ENCODE measurements at places on chromosomes 2 and 18. TPM values are rescaled to one million over a fixed set of nuclear protein-coding genes. Genes with fewer than 3 reads are reported as not detected.
A peak's percentile ranks its signal among the peaks of the same experiment; 100 is the strongest.

The ZEB2 gene
- 7.0 TPM for total RNA-seq

The CYBRD1 gene
- total RNA-seq = 0.74 TPM

- no peak for DNase-seq
Observed at GRCh38 chr2:236026841-236027240, 141.3 kb downstream of the GBX2 start.

DNA sequence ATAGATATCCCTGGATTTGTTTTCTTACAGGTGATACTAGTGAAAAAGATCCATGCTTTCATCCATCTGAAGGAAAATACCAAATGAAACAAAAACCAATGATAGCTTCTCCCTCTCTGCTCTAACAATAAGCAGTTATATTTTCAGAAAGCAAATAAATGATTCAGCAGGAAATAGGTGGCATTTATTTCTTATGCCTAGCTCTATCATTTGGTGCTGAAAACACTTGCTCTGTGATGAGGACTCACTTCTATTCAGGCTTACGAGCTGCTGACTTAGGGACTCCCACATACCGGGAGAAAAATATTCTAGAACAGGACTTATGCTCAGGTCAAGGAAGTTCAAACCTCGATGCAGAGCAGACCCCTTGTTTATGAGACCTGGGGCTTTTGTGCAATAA, 142.6 kb downstream of the SETBP1 start:
- DNase-seq = no peak

- no peak for DNase-seq
Observed at GRCh38 chr2:225893151-225893550, 493.6 kb downstream of the NYAP2 start.

DNA sequence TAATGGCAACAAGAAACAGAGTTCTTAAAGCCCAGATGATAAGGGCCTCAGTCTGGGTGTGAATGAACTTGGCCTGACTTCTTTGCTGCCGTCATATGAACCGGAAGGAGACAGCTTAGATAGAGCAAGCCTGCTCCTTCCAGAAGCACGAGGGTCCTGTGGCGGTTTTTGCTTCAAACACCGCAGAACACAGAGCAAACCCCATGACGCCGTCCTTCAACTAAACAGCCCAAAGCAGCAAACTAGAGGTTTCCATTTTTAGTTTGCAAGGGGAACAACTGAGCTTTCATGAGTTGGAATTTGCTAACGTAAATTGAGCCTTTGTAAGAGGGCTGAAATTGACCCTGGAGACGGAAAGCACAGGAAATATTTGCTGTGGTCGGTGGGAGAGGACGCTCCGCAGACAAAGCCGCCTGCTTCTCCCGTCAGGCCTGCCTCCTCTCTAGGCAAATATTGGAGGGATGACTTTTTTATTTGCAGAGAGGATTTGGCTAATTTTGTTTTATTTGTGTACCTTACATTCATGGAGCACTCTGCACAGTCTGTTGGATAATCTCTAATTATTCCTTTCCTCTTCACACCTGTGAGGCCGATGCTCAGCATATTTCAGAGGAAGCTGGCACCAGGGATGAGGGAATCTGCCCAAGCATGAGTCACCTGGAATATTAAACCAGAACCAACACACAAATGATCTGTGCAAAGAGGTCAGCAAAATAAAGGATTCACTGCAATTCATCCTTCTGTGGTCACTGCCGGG, 134.0 kb upstream of the NCK2 start:
- DNase-seq = no peak

DNA sequence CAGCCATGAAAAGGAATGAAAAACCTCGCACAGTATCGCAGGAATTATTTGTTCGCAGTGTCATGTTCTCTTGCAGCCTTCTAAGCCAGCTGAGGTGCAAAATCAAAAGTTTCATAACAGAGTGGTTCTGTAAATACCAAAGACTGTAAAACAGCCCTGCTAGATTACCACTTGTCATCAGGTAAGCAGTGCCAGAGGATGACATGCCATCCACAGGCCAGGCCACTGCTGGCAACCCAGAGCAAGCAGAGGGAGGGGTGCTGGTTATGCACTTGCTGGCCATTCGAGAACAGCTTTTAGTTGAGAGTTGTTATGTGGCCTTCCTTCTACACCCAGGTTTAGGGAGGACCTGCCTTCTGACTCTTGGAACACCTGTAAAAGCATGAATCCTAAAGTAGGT, 114.3 kb upstream of the MGAT5 start:
- no peak for DNase-seq

DNA sequence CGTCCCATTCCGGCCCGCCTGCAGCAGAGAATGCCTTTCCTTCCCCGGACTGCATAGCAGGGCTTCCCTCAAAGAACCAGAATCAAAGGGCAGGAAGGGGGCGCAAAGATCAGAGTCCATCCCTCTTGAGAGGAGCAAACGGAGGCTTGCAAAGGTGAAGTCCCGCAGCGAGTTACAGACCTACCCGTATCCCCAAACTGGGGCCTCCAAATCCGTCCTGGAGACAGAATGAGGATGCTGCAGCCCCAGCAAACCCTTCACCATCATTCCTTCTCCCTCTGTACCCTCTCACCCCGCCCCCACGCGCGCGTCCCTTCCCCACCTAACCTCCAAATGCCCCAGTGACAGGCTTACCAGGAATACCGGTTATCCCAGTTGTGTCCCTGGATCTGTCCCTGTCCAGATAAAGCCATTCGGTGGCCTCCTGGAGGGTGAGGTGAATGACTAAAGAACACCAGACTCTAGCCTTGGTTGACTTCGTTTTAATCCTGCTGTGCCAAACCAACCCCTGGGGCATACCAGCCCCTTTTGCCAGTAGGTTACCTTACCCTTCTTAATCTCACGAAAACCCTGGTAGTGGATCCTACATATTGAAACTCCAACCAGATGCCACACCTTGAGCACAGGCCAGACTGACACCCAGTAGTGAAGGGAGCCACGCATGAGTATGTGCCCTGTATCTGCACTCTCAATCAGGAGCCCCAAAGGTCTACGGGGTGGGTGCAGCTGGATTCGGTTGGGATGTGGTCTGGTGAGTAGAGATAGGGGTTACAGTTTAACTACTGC, 961 bp upstream of the SLC40A1 start:
- peak; percentile 27 for DNase-seq

- DNase-seq = peak; percentile 37
Observed at GRCh38 chr2:74577448-74577847, 22.9 kb downstream of the DOK1 start.

GRCh38 chr2:37554687-37555086, 116.8 kb downstream of the CDC42EP3 start:
- no peak for DNase-seq

DNA sequence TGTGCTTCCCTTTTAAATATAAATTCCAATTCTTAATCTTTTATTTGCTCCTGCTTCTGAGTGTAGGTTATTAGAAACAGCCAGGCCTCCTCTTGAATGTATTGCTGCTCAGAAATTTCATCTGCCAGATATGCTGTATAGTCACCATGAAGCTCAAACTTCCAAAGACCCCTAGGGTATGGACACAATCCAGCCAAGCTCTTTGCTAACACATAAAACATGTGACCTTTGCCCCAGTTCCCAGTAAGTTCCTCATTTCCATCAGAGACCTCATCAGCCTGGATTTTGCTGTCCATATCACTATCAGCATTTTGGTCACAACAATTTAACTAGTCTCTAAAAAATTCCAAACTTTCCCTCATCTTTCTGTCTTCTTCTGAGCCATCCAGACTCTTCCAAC, 75.2 kb downstream of the MAP2 start:
- DNase-seq = no peak

GRCh38 chr2:167484875-167485274, 596.6 kb downstream of the XIRP2 start:
- DNase-seq = no peak
